ENCODE measurements at places on chromosomes 7 and 10.

DNA sequence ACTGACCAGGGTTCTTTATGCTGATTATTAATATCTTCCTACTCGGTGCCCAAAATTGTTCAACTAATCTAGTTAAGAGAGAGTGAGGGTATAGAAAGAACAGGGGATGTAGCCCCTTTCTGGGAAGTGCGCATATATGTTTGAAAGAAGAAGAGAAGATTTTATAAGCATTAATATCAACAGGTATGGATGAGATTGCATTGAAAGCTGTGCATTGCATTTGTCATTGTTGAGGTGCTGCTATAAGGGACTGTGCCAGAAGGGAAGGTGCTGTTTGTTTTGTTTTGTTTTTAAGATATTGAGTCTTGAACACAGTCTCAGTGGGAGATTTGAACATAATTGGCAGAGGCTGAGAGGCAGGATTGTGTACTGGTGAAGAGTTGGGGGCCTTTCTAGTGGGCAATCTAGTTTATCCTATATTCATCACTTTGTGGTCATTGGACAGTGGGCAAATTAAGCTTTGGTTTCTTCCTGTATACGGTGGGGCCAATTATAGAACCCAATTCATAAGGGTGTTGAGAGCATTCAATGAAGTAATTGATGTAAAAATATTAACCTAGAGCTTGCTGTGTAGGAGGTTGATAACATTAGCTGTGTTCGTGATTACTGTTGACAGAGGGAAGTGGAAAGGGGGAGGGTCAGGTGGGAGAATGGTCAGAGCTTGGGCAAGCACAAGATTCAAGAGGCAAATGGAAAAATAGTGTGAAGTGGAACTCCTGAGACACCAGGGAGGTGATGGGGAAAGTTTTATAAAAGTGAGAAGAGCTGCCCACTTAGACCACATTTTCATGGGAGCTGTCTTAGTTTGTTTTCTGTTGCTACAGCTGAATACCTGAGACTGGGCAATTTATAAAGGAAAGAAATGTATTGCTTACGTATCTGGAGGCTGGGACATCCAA lies 19.9 kb upstream of the PCGF5 start:
- DNase-seq = no peak

- no peak for DNase-seq
These were observed 68.8 kb upstream of the SDK1 start for GRCh38 chr7:3232228-3232627.

DNA sequence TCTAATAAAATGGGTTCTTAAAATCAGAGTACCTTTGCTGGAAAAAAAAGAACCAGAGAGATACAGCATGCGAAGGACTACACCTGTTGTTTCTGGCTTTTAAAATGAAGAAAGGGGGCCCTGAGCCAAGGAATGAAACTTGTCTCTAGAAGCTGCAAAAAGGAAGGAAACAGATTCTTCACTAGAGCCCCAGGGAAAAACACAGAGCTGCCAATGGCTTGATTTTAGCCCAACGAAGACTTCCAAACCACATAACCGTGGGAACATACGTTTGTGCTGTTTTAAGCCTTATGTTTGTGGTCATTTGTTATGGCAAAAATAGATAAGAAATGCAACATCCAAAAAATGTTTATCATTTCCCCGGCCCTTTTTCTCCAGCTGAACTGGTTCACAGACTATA lies 780.0 kb downstream of the SORCS1 start:
- DNase-seq = no peak

- no peak for DNase-seq
These were observed 71.1 kb upstream of the CAMK2B start for GRCh38 chr7:44396496-44396895.

GRCh38 chr10:77301305-77301730 lies 336.3 kb downstream of the KCNMA1 start:
- DNase-seq = no peak

DNA sequence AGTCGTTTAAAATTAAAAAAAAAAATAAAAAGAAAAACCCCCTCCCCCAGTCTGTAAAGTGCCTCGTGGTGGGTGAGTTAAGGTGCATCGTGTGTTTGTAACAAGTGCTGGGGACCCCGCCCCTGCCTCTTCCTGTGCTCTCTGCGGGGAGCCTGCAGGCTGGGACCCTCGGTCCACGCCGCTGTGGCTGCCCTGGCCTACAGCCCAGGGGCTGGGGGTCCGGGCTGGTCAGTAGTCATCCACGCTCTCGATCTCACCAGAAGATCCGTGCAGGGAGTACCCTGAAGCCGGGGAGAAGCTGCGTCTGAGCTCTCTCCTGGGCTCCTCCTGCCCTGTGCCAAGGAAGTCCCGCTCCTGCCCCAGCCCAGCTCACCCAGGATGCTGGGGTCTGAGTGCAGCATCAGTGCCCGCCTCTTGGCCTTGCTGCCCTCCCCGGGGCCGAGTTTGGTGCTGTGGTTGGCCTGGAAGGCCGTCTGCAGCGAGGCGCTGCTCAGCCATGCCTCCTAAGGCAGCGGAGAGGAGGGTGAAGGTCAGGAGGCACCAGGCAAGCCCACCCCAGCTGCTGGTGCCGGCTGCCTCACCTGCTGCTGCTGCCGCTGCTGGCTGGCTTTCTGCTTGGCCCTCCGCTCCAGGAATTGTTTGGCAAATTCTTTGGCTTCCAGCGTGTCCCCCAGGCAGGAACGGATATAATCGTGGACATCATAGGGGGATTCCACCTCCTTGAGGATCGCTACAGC lies 8.1 kb downstream of the GNB2 start:
- DNase-seq = no peak

GRCh38 chr7:29401769-29402168 lies 161.9 kb upstream of the PRR15 start:
- DNase-seq = no peak

GRCh38 chr7:26311798-26312197 lies 20.1 kb downstream of the SNX10 start:
- no peak for DNase-seq

GRCh38 chr10:84258034-84258695 lies 13.3 kb downstream of the RGR start:
- no peak for DNase-seq

DNA sequence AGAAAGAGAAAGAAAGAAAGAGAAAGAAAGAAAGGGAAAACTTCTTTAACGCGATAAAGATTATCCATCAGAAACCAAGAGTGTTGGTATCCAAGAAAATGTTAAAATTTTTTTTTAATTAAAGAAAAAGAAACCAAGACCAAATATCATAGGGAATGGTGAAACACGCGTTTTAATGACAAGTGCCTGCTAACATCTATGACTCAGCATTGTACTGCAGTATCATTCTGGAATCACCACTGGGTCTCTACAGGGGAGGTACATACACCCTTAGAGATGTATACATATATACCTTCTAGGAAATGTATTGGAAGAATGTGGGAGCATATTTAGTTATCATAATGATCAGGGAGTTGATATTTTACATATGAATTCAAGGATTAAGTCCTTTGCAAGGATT lies 32.1 kb upstream of the PIK3AP1 start:
- DNase-seq = no peak
